ENCODE measurements at places on chromosomes 2 and 18.

- DNase-seq = no peak
These were observed 36.7 kb downstream of the AFF3 start for GRCh38 chr2:100105678-100106054.

DNA sequence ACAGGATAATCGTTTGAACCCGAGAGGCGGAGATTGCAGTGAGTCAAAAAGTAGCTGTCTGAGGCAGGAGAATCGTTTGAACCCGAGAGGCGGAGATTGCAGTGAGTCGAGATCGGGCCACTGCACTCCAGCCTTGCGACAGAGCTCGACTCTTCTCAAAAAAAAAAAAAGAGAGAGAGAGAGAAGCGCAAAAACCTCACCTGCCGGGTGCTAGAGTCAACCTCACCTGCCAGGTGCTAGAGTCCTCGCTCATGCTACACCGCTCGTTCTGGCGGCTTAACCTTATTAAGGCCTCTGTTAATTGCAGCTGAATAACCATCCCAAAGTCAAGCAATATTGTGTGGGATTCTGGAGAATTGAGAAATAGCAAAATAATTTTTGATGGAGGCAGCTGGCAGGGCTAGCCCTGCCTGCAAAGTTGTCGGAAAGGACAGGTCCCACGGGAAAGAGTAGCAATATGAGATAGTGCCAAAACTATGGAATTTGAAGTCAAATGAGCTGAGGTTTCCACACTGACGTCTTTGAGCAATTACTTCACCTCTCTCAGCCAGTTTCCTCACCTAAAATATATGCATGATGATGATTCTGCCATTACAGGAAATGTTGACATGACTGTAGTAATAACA lies 644 bp upstream of the DYM start:
- DNase-seq = no peak

DNA sequence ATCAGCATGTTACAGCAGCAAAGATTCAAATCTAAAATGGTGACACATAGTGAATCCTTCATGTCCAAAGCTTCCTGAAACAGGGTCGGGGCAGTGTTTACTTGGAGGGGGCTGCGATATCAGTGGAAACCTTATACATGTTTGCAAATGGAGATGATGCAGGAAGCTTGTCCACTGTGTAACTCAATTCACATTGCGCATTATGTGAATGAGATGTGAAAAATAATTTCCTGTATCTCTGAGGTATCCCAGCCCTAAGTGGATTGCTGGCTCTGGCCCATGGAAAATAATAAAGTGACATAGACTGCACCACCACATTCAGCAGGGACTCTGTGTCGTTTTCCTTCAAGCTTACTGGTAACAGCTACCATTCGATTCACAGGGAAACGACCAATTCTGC lies 505.5 kb downstream of the GALR1 start:
- DNase-seq = no peak

DNA sequence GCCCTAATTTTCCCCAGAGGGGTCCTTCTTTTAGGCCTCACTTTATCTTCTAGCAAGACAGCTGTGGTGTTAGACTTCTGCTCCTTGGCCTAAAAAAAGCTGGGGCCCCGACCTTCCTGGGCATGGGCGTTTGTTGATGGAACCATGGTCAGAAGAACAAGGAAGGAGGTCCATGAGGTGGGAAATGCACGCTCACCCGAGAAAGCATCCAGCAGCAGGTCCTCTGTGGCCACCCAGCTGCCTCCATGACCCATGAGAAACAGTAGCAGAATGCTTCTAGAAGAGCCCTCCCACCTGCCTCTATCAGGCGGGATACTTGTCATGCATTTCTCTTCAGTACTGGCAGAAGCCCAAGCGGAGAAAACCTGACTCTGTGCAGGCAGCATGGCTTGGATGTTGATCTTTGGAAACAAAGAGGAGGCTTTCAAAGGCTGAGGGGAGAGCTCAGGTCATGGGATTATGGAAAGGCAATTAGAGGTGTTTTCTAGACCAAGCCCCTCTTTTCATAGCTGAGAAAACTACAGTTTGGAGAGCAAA lies 249.1 kb downstream of the FAM210A start:
- no peak for DNase-seq

GRCh38 chr18:76741346-76741745 lies 81.0 kb upstream of the ZNF236 start:
- no peak for DNase-seq

All from SW 1271 (cell line).